ENCODE measurements at places on chromosomes 13 and 19.
A peak's percentile ranks its signal among the peaks of the same experiment; 100 is the strongest.

DNA sequence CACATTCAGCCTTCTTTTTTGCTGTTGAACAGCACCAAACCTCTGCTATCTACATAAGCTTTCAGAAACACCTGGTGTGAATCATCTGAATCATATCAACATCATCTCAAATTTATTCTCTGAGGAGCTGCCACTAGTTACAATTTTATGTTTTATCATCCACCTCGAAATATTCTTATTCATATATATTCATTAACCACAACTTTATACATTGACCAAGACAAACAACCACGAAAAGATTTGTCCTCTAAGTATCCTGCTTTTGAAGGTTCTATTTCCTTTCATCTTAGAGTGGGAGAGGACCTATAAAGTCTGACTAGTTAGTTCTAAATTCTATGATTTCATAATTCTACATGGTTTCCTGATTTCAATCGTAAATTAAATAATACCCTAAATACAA lies 18.9 kb downstream of the ESD start:
- DNase-seq = no peak

- no peak for DNase-seq
These were observed 12.0 kb downstream of the EVI5L start for GRCh38 chr19:7841751-7842660.

DNA sequence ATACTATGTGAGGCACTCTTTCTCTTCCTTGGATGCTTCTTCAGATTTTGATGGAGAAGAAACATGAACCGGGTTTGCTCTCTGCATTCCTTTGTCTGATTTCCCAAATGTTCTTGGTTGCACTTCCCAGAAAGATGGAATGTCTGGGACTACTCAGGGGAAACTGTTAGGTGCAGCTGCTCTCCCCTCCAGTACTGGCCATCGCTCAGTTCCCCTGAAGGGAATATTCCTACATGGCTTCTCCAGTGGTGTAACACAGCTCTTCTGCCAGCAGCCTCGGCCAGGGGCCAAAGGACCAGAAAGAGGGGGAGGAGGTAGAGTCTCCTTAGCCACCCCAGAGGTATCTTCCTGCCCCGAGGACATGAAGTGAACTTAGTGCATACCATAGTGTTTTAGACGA lies 33.5 kb upstream of the SPRY2 start:
- DNase-seq = no peak

- DNase-seq = no peak
These were observed 12.4 kb downstream of the ZNF780A start for GRCh38 chr19:40078377-40078776.

- DNase-seq = no peak
These were observed 13.0 kb downstream of the ZBTB7A start for GRCh38 chr19:4053423-4054324.

GRCh38 chr19:51179256-51179655 lies 37.2 kb downstream of the SIGLEC7 start:
- no peak for DNase-seq

DNA sequence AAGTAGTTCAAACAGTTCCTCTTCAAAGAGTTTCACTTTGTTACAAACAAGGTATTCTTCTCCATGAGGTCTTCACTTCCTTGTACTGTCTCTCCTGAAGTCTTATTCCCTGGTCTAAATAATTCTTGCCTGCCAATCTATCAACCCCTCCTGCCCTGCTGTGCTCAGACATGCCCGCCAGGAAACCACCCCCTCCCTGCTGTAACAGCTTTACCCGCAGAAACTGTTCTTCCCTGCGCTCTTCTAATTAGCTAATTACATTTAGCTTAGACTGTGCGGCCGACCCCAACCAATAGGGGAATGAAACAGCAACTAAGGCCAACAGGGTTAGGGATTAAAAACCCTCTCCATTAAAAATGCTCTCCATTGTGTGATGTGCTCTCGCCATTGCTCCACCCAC lies 46.7 kb downstream of the ZNF846 start:
- DNase-seq = no peak

GRCh38 chr19:7540761-7541474 lies 5.4 kb downstream of the PNPLA6 start:
- DNase-seq = no peak

- no peak for DNase-seq
These were observed 103.3 kb upstream of the HTR2A start for GRCh38 chr13:47000165-47000564.

DNA sequence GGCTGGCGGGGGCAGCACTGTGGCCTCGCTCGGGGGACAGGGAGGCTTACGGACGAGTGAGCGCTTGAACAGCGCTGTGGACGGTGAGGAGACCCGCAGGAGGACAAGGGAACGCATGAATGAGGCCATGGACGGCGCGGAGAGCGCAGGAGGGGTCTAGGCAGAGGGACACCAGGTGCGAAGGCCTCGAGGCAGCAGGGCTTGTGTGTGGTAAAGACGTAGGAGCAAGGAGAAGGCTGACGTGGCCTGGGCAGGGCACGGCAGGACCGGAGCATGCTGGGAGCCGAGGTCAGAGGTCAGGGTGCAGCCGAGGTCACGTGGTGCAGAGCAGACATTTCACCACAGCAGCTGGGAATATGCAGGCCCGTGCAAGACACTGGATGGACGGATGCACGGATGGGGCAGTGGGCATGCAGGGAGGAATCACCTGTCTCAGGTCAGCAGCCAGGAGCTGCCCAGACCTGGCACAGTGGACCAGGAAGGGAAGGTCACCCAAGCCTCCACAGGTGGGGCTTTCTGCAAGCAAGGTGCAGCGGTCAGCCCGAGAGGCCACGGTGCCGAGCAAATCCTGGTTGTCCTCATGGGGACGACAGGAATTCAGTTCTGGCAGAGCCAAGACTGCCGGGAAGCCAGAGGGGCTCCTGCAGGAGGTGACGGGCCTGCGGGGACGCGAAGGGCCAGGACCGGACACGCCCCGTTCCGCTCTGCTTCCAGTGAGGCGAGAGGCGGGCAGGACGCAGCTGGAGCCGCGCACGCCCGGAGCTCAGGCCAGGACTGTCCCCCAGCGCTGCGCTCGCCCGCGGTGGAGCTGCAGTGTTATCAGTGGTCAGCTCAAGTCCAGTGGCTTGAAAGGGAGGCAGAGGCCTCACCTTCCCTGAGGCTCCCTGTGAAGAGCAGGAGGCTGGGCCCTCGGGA lies 72.2 kb downstream of the RASA3 start:
- DNase-seq = no peak

- DNase-seq = no peak
These were observed 36.8 kb upstream of the C1QTNF9 start for GRCh38 chr13:24272452-24273161.

GRCh38 chr13:90872491-90873025 lies 474.9 kb upstream of the MIR17HG start:
- DNase-seq = no peak

- DNase-seq = no peak
These were observed 3.0 kb upstream of the DOCK6 start for GRCh38 chr19:11265177-11265784.

GRCh38 chr13:110866491-110867170 lies 48.2 kb downstream of the ANKRD10 start:
- DNase-seq = no peak

GRCh38 chr19:19550485-19550929 lies 12.4 kb downstream of the CILP2 start:
- DNase-seq = no peak

GRCh38 chr13:33053397-33054066 lies 37.3 kb downstream of the KL start:
- no peak for DNase-seq

- DNase-seq = no peak
These were observed 1190.5 kb upstream of the SLC10A2 start for GRCh38 chr13:104256701-104257100.

DNA sequence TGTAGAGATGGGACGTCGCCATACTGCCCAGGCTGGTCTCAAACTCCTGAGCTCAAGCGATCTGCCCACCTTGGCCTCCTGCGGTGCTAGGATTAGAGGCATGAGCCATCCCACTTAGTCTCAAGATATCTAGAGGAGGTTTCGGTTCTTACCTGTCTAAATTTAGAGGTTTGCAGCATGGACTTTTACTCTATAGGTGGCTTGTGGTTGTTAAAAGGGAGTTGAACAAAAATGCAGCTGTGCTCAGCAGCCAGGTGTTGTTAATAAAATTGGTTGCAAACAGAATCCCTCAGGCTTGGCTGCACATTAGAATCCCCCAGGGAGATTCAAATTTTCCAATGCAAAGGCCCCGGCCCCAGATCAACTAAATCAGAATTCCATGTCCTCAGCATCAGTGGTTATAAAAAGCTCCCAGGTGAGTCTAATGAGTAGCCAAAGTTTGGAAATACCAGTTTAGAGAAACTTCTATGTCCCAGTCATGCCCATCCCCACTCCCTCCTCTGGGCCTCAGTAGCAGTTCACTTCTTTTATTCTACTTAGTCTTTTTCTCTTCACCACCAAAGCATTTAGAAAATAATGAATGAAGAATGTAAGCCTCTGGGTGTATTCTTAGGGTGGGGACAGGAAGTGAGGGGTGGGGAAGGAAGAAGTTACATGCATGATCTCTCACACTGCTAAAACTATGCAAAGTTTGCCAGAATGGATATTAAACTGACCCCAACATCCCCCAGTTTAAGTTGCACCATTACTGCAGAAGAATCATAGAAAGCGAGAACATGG lies 471.0 kb downstream of the COG6 start:
- no peak for DNase-seq

GRCh38 chr13:100301418-100301817 lies 212.5 kb downstream of the PCCA start:
- DNase-seq = no peak

DNA sequence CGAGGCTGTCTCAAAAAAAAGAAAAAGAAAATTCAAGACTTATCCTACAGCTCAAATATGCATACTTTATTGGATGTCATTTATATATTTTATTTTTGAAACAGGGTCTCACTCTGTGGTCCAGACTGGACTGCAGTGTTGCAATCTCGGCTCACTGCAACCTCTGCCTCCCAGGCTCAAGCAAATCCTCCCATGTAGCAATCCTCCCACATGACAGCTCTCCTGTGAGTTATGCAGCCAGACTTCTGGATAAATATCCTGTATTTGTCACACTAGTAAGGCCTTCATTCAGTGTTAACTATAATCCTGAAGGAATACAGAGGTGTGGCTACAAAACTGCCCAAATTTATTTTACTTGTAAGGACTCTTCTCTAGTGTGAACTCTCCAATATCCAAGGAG lies 7.2 kb downstream of the ZNF552 start:
- DNase-seq = no peak

DNA sequence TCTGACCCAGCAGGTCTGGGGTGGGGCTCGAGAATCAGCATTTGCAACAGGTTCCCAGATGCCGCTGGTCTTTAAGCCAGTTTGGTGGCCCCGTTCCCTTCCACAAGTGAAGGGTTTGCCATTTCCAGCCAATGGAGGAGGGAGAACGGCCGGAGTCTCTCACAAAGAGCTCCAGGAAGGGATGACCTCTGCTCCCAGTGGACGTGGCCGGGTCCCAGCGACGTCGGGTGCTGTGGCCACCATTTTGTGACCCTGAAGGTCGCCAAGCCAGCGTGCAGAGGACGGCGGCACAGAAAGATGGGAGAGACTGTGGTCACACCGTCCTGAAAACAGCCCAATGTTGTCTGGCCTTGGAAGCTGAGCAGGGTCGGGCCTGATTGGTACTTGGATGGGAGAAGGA lies 8.0 kb downstream of the SHC2 start:
- no peak for DNase-seq

- DNase-seq = no peak
These were observed 79.4 kb upstream of the FNDC3A start for GRCh38 chr13:48896312-48896711.

DNA sequence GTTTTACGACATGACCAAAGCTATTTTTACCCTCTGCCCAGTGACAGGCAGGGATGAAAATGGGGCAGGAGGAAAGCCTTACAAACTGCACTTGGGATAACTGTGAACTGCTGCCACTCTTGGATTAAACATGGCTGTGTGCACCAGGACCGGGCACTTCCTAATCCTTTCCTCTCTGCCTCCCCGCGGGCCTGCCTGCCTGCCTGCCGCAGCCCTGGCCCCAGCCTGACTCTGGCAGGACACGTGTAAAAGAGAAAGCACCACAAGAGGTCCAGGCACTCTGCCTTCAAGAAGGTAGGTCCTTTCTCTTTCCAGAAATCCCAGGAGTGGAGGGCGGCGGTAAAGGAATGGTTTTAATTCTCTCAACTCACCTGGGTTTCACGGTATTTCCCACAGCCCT lies 4.8 kb downstream of the TSHZ3 start:
- no peak for DNase-seq

DNA sequence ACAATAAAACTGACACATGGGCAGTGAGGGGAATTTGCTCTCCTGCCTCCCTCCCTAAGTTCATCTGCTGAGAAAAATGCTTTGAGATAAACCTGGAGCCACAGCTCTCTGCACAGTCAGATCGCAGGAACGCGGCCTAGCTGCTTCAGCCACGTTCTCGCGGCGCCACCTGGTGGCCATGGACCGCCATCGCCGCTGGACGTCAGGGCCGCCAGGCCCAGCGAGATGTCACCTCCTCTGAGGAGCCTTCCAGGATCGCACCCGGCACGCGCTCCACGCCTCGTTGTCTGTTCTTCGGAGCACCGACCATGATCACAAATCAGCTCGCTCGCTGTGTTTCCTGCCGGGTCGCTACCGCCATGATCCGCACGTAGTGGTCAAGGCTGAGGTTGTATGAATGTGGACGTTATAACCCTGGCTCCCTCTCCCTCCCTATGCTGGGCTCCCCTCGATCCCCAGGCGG lies 20.6 kb upstream of the USP29 start:
- DNase-seq = peak; percentile 40

DNA sequence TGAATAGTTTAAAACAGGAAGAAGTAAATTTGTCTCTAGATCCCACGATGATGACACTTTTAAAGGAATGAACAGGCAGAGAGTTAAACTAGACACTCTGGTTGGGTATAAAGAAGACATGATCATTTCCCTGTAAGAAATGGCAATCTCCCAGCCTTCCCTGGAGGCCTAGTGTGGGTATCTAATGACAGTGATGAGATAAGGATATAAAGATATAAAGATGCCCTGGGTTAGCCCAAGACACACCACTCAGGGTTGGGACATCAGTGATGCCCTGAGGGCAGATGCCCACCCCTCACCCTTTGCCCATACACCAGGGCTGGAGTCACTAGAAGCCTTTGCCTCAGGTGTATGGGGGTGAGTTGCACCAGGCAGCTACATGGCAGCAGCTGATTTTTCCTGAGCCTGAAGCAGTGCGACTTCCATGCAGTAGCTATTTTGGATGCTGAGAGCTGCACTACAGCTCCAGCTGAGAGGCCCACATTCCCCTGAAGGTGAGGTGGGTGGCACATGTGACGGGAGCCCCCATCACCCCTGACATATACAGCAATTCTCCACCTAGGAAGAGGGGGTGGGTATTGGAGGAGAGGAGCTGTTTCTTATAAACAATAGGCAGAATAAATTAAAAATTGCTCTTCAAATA lies 177.5 kb downstream of the NDFIP2 start:
- DNase-seq = no peak

GRCh38 chr13:50599927-50600326 lies 243.6 kb downstream of the DLEU7 start:
- DNase-seq = no peak

GRCh38 chr19:38044267-38045111 lies 137.5 kb downstream of the SIPA1L3 start:
- no peak for DNase-seq

DNA sequence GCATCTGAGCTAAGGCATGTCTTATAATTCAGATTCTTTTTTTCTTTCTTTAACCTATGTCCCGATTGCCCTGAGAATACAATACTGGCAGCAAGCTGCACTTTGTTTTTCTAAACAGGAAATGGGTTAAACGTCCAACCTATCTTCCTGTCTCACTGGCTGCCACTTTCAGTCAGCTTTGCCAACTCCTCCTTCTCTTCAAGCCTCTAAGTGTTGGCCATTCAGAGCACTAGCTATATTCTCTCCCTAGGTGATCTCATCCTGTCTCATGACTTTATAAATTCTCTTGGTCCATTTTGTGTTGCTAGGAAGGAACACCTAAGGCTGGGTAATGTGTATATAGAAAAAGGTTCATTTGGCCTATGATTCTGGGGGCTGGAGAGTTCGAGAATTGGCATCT lies 109.5 kb upstream of the TSC22D1 start:
- no peak for DNase-seq

Data from stimulated activated CD8-positive, alpha-beta memory T cell treated with anti-CD3 and anti-CD28 coated beads, Interleukin-7, amount 100 ng/mL, for 24 hours (primary cell).